CD4-positive, alpha-beta T cell treated with Interleukin-21 for 1 hour (primary cell): ENCODE measurements at places on chromosomes 5 and 9.

- DNase-seq: no peak
Observed at GRCh38 chr9:21549251-21549765, 67.2 kb upstream of the IFNE start.

GRCh38 chr5:2750026-2750757, 1.3 kb downstream of the IRX2 start:
- no peak for DNase-seq

GRCh38 chr5:76794871-76795270, 24.0 kb upstream of the F2RL1 start:
- no peak for DNase-seq

- DNase-seq: no peak
Observed at GRCh38 chr9:68819065-68819464, 114.0 kb downstream of the PIP5K1B start.

GRCh38 chr9:137458194-137459151, 661 bp downstream of the NSMF start:
- DNase-seq: no peak

GRCh38 chr9:111936391-111936790, 39.8 kb downstream of the UGCG start:
- DNase-seq: no peak

GRCh38 chr5:171978016-171978415, 28.4 kb downstream of the FBXW11 start:
- DNase-seq: no peak

- no peak for DNase-seq
Observed at GRCh38 chr5:140109759-140110645, 3.9 kb upstream of the PURA start.

GRCh38 chr5:78893940-78894677, 91.0 kb downstream of the ARSB start:
- DNase-seq: no peak

DNA sequence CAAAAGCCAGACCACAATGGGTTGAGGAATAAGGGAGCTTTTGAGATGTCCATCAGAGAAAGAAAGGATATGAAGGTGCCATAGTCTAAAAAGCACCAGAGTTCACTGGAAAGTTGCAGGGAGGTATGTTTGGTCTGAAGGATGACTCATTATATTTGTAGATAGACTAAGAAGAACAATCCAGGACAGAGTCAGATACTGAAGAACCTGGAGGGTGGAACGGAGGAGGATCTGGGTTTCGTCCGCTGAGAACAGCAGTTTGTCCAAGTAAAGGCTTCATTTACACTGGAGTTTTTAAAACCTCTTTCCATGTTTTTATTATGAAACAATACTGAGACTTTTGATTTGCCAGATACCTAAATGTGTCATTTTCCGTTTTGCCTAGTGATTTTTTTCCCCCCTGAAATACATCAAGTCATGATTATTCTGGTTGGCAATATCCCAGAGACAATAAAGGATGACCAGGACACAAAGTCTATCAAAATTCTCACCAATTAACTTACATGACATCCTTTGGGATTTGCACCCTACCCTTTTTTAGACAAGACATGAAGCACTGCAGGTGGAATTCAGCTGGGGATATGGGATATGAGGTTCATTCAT, 219.9 kb downstream of the MLLT3 start:
- DNase-seq: no peak

DNA sequence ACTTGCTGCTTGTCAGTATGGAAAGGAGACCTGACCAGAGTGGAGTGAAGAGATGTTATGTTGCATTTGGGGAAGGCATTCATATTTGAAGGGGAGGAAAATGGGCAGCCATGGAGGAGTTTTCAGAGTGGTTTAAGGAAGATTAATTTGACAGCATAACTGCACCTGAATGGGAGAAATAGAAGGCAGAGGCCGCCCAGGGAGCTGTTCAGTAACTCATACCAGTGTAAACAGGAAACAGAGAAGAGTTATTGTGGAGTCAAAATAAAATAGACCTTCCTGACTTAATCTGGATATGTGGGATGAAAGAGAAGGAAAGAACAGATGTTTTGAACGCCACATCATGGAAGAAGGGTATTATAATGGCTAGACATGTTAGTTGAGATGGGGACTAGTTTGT, 13.4 kb downstream of the SLC44A1 start:
- DNase-seq: no peak

DNA sequence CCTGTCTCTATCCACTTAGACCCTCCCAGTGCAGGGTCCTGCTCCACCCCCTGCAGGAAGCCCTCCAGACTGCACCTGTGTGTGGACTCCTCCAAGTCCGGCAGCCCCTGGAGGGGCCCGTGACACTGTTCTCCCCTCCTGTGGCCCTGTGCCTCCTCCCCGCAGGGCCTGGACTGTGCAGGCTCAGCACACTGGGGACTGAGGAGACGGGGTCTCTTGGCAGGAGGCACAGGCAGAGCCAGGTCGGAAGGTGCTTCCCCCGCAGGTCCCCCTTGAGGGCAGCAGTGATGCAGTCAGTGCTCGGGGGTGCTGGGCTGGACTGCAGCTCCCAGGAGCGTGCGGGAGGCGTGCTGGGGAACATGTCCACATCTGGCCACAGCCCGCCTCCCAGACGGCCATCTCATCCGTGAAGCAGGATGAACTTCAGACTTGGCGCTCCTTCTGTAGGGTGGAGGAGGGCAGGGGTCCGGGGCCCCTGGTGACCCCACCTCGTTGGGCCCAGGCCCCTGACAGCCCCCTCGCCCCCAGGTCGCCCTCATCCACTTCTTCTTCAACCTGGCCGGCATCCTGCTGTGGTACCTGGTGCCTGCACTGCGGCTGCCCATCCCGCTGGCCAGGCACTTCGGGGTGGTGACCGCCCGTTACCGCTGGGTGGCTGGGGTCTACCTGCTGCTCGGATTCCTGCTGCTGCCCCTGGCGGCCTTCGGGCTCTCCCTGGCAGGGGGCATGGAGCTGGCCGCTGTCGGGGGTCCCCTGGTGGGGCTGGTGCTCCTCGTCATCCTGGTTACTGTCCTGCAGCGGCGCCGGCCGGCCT, 4.9 kb downstream of the SLC34A3 start:
- DNase-seq: no peak

DNA sequence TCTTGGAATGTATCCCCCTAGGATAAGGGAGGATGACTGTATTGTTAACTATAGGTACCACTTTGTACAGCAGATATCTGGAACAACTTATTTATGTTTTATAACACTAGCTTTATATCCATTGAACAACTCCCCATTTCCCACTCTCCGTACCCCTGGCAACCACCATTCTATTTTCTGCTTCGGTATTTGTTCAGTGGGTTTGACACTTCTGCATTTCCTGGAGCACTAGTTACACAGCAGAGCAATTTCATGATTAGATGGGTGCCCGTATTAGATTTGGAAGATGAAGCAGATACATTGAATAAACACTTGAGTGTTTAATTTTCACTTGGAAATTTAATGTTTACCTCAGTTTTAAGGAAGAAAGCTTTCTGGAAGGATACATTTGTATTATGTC, 67.4 kb downstream of the SLC46A2 start:
- DNase-seq: no peak

DNA sequence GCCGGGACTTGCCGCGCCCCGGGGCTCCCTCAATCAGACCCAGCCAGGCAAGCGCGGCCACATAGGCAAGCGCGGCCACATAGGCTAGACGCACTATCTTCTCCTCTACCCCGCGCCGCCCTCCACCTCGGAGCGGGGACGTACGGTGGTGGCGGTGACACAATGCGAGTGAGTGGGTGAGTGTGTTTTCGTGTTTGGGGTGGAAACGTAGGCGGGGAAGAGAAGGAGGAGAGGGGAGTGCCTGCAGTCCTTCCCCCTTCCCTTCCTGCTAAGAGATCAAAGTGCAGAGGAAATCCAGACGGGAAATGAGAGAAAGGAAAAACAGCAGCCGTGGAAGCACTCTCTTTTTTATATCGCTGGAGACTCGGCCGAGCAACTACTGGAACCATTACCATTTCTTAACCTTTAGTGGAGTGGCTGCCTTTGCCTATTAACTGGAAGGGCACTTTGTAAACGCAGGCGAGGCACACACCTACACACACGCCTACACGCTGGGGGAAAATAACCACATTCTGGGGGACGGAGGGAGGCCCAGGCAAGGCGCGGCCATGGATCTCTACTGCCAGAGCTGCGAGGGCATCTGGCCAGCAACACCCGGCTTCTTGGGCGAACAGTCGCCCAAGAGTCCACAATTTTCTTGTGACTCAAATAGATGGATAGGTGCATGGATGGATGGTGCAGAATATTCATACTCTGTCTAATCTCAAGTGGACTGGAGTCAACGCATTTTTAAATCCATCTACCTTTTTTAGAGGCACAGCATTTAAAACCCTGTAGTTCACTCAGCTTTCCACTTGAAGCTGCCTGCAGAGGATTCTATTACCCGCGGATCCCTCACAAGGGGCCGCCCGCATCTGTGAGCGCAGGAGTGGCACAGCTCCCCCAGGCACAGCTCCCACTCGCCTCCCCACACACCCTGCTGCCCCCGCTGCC, 2.1 kb downstream of the EDIL3 start:
- DNase-seq: no peak

DNA sequence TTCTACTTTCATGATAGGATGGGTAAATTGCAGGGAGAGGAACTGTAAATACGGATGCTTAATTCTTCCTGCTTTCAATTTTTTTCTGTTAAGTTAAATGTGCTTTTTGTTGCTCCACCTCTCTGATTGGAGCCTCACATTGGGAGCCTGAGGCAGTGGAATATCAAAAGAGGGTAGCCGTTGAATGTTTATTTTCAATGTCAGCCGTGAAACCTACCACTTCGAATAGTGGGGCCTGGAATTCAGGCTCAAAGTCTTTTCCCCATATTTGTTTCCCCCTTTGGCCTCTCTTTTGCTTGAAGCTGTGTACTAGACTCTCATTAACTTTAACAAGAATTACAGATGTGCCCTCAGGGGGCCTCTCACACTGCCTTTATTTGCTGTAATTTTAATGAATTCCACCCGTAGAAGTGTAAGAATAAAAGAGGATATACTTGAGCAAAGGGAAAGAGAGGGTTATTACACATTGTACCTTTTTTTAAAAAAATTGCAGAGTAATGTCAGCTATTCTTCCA, 29.0 kb downstream of the PSAT1 start:
- no peak for DNase-seq

GRCh38 chr9:18768951-18769622, 263.9 kb downstream of the SAXO1 start:
- DNase-seq: no peak

DNA sequence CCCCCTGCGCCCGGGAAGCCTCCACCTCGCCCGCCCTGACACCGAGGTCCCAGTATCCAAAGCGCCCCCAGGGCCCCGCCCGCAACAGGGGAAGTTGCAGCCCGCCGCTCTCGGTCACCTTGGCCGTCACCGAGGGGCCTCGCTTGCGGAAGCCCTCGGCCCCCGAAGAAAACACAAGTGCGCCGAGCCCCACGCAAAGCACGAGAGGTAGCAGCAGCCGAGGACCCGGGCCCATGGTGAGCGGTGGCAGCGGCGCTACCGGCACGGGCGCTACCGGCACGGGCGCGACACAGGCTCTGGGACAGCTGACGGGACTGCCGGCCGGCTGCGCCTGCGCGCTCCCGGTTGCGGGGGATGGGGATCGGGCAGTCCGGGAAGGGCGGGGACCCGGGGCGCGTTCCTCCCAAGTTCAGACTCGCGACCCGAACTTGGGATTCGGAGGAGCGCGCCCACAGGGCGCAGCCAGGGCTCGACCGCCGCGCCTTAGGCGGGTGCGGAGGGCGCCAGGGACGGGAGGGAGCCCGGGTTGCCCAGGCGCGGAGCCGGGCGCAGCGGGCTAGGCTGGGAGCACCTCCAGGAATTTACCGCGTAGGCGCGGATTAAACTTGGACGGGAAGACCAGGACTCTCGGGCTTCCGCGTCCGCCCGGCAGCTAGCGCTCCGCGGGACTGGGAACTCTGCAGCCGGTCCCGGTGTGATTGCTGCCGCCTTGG, at the start of gene PPIC:
Gene PPIC (minus strand): TSS at position 335 of the 713 bp plus-strand sequence. CDS start 100 bp downstream, at position 235.
- no peak for DNase-seq

DNA sequence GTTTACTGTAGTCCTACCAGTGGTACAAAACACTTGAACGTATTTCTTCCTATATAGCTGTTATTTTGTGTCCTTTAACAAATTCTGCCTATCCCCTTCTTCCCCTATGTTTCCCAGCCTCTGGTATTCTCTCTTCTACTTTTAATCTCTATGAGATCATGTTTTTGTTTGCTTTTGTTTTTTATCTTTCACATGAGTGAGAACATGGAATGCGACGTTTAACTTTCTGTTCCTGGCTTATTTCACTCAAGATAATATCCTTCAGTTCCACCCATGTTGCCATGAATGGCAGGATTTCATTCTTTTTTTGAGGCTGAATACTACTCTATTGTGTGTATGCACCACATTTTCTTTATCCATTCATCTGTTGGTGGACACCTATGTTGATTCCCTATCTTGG, 634.4 kb upstream of the WWC1 start:
- DNase-seq: no peak

DNA sequence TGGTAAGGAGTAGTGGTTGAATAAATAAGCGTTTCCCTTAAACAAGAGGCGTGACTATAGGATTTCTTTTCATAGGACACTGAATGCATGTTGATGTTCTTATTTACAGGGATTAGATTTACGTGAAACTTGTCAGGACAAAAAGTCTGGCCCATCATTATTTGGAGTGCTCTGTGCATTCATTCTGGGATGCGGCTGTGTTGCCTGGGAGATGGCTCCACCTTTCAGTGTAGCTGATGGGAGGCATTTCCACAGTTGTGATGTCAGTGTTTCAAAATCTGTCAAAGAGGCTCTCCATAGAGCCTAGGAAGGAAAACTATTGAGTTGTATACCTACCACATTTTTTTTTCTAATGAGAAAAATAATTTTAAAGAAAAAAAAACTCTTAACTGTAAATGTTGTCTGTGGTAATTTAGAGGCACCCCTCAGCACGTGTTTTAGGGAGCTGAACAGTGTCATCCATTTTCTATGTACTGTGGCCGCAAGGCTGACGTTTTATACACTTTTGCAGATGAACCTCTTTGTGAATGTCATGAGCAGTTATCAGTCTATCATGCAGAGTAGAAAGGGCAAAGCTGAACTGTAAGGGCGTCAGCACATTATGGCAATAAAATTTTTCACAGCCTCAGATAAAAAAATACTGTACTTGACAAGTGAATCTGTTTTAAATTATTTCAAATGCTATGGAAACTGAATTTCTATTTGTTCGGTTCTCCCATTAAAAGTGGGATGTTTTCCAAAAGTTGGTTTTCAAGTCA, 202.7 kb downstream of the PBX3 start:
- DNase-seq: no peak

DNA sequence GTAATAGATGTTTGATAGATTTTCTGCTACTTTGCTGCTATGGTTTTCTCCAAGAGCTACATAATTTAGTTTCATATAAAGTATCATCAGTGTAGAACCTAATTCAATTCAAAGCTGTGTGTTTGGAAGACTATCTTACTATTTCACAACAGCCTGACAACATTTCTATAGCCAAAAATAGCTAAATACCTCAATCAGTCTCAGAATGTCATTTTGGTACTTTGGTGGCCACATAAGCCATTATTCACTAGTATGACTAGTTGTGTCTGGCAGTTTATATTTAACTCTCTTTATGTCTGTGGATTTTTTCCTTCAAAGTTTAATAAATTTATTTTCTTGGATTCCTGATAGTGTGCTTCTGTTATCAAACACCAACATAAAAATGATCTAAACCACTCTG, 35.1 kb upstream of the CCDC152 start:
- no peak for DNase-seq

GRCh38 chr9:122158202-122158601, 1.4 kb downstream of the NDUFA8 start:
- peak; percentile 40 for DNase-seq
